EH (cell line): ENCODE measurements at places on chromosomes 1 and 21.

- peak; percentile 31 for DNase-seq
These were observed 43.1 kb downstream of the AGPAT3 start for GRCh38 chr21:43908167-43908566.

GRCh38 chr1:93635614-93636543 is 45.8 kb downstream of the BCAR3 start:
- peak; percentile 28 for DNase-seq

DNA sequence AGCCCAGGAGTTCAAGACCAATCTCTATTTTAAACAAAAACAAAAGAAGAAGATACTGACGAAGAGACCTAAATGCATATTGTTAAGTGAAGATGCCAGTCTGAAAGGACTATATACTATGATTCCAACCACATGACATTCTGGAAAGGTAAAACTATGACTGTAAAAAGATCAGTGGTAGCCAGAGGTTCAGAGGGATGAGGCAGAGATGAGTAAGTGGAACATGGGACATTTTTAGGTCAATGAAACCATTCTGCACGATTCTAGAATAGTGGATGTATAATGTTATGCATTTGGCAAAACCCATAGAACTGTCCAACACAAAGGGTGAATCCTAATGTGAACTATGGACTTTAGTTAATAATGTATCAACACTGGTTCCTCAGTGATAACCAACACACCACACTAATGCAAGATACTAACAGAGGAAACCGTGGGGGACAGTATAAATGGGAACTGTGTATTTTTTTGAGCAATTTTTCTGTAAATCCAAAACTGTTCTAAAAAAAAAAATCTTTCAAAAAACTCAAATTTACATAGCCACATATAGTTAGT is 8.2 kb downstream of the RC3H1 start:
- no peak for DNase-seq

DNA sequence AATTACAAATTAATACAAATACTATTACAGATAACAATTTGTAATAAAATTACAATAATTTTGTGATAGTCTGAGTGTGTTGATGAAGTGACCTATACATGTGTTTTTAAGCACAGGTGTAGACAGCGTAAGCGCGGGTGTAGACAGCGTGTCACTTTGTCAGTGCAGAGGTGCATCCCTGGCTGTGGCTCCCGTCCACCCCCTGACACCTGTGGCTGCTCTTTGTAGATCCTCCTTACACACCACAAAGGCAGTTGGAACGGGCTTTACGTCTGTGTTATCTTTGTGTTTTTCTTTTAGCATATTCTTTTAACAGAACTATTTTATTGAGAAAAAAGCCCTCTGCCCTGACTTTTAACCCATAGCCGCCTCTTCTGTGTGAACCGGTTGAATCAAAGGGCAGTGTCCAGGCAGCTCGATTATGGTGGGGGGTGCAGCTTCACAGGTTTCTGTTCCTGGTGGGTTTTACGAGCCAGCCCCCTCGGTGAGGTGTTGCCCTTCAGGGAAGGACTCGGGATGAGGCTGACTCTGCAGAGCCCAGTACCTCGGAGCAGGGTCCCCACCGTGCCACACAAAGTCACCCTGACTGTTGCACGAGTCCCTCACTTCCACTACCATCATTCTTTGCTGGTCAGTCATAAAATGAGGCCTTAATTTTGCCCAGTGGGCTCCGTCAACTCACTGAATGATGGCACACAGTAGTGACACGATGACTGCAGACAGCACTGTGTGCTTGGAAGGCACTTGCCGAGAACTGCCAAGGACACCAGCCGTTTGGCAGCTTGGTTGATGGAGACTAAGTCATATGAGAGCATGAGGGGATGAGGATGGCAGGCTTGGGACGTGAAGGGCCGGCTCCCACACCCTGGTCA is 86.4 kb upstream of the COL6A1 start:
- no peak for DNase-seq

GRCh38 chr21:41170859-41171609 is 3.1 kb downstream of the BACE2 start:
- no peak for DNase-seq

DNA sequence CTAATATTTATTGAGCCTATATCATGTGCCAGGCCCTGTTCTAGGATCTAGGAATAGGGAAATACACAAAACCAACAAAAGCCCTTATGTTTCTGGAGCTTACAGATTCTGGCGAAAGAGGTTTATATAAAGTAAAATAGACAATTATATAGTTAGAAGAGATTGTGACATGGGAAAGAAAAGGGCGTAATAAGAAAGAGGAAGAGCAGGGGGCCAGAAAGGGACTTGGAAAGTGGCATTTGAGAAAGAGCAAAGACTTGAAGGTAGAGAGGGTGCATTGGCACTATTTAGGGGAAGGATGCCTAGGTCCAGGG is 322.5 kb upstream of the FAM78B start:
- no peak for DNase-seq

DNA sequence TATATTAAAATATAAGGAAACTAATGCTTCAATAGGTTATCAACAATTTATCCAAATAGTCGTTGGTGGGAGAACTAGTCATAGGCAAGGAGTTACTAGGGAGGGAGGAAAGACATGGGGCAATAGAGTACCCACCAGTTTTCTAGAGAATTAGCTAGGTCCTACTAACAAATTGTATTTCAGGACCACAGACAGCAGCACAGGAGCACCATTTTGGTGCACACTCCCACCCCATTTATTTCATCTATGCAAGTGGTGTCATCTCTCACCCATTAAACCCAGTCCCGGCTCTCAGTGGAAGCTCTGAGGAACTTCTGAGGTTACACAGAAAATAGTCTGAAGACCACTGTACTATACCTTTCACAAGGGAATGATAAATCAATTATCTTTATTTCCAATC is 89.0 kb upstream of the BCAR3 start:
- peak; percentile 41 for DNase-seq

GRCh38 chr1:169779150-169779549 is 15.6 kb downstream of the METTL18 start:
- DNase-seq, result peak; percentile 3
